ENCODE measurements at places on chromosomes 2 and 18. TPM values are rescaled to one million over a fixed set of nuclear protein-coding genes. Genes with fewer than 3 reads are reported as not detected.

DNA sequence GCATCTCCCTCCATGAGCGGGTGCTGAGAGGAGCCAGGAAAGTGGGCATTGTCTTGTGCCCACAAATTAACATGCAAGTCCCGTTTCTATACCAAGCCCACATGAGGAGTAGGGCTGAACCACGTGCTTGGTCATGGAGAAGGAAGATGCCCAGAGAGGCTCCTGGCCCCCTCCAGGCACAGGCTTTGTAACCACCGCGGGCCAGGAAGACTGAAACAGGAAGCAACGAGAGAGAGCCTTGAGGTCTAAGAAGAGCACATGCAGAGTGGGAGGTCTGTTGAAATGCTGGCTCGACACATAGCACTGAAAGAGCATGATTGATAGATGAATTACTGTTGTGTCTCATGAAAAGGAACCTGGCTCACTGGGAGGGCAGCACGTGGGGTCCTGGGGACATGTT, 36.3 kb downstream of the VWA3B start:
- DNase-seq: no peak
- H3K4me3 ChIP-seq: no peak overlapping the region
- no peak overlapping the region for H3K27ac ChIP-seq
- no peaks in the 10 kb centered on the region for H3K36me3 ChIP-seq
- no peaks in the 10 kb centered on the region for H3K4me1 ChIP-seq
- no peaks in the 10 kb centered on the region for H3K27me3 ChIP-seq

GRCh38 chr2:136005462-136006196, 20.2 kb upstream of the DARS1 start:
- DNase-seq: no peak
- no peak overlapping the region for H3K27ac ChIP-seq
- no peaks in the 10 kb centered on the region for H3K27me3 ChIP-seq
- H3K4me3 ChIP-seq: no peak overlapping the region

- H3K27me3 ChIP-seq: no peaks in the 10 kb centered on the region
- H3K4me1 ChIP-seq: no peaks in the 10 kb centered on the region
- no peak for DNase-seq
- no peak overlapping the region for H3K4me3 ChIP-seq
- H3K27ac ChIP-seq: no peak overlapping the region
Measured at GRCh38 chr2:220703279-220703678, 868.8 kb downstream of the EPHA4 start.

- no peaks in the 10 kb centered on the region for H3K27me3 ChIP-seq
- no peaks in the 10 kb centered on the region for H3K36me3 ChIP-seq
- DNase-seq: no peak
- H3K4me1 ChIP-seq: no peaks in the 10 kb centered on the region
Measured at GRCh38 chr2:230266638-230267037, 41.1 kb downstream of the SP140 start.

- no peak for DNase-seq
Measured at GRCh38 chr2:240290432-240291336, 144.8 kb upstream of the GPC1 start.

Gene NEDD4L
- total RNA-seq: 212 TPM

Gene COL4A4
- 0.40 TPM for total RNA-seq

Gene CPLX4
- total RNA-seq: not detected

DNA sequence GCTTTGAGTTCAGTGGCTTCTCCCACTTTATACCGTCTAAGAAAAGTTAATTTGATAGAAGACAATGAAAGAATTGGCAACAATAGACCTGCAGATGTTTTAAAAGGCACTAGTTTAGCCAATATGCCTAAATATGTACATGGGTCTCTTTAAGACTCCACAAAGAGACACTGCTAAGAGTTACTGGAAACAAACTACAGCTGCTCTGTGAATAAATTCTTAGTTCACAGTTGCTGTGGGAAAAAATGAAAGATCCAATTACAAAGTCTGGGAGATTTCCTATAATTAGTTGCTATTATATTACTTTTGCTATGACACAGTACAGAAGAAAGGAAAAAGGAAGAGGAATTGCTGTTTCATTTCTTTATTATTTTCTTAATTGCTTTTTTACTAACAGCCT, 34.3 kb downstream of the SCN9A start:
- H3K27me3 ChIP-seq: no peaks in the 10 kb centered on the region
- H3K4me1 ChIP-seq: no peaks in the 10 kb centered on the region
- no peaks in the 10 kb centered on the region for H3K36me3 ChIP-seq
- no peak overlapping the region for H3K4me3 ChIP-seq
- DNase-seq: no peak

- no peaks in the 10 kb centered on the region for H3K36me3 ChIP-seq
- no peak for DNase-seq
- no peaks in the 10 kb centered on the region for H3K4me1 ChIP-seq
- H3K27me3 ChIP-seq: no peaks in the 10 kb centered on the region
- H3K4me3 ChIP-seq: no peak overlapping the region
Measured at GRCh38 chr2:75833386-75833785, 122.7 kb upstream of the GCFC2 start.

GRCh38 chr18:32922951-32923430, 150.2 kb upstream of the KLHL14 start:
- no peaks in the 10 kb centered on the region for H3K27me3 ChIP-seq
- no peak overlapping the region for H3K4me3 ChIP-seq
- no peaks in the 10 kb centered on the region for H3K36me3 ChIP-seq
- H3K27ac ChIP-seq: no peak overlapping the region
- DNase-seq: no peak
- H3K4me1 ChIP-seq: no peaks in the 10 kb centered on the region

Gene LOXL3
- total RNA-seq: 4.7 TPM

Gene DLX1
- total RNA-seq: 0.19 TPM

DNA sequence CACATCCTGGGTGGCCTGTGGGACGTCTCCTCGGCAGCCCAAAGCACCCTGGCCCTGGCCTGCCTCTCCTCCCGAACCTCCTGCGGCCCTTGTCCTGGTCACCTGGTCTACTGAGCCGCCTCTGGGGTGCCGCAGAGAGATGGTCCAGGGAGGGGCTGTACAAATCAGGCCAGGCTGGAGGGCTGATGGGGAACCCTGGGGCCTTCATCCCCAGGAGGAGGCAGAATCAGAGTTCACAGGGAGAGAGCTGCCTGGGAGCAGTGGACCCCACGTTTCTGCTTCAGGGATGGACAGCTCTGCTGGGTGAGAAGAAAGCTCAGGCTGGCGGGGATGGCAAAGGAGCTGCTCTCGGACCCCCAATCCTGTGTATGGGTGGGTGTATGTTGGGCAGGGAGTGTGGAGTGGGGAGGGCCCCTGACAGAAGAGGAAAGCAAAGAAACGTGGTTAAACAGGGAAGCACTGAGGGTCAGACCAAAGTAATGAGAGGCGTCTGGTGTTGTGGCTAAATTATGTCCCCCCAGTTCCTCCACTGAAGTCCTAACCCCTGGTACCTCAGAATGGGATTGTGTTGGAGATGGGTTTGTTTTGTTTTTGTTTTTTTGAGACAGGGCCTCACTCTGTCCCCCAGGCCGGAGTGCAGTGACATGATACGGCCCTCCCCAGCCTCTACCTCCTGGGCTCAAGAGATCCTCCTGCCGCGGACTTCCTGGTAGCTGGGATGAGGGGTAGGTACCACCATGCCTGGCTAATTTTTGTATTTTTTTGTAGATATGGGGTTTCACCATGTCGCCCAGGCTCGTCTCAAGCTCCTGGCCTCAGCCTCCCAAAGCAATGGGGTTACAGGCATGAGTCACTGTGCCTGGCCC, 73.4 kb upstream of the SMAD7 start:
- no peaks in the 10 kb centered on the region for H3K27me3 ChIP-seq
- H3K27ac ChIP-seq: no peak overlapping the region
- no peaks in the 10 kb centered on the region for H3K36me3 ChIP-seq
- no peak overlapping the region for H3K4me3 ChIP-seq
- no peaks in the 10 kb centered on the region for H3K4me1 ChIP-seq
- DNase-seq: peak; percentile 16

DNA sequence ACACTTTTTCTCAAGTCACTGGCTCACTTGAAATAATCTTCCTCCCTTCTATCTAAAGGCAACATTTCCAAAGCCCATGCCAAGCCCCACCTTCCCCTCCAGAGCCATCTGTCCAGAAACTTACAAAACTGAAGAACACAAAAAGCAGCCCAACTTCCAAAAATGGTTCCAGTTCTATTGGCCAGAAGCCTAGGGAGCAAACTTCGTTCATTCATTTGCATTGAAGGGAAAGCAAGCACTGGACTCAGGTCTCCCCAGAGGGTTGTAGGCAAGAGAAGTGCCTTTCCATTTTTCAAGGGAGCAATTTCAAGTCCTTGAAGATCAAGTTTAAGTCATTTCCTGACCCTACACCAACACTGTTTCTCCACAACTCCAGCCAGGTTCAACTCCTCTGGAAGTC, 585.0 kb downstream of the BCL11A start:
- no peaks in the 10 kb centered on the region for H3K27me3 ChIP-seq
- H3K4me3 ChIP-seq: no peak overlapping the region
- H3K4me1 ChIP-seq: no peaks in the 10 kb centered on the region
- no peaks in the 10 kb centered on the region for H3K36me3 ChIP-seq
- DNase-seq: no peak
- H3K27ac ChIP-seq: no peak overlapping the region

Gene TMEM182
- total RNA-seq: 3.8 TPM

Gene KCNJ13
- not detected for total RNA-seq

DNA sequence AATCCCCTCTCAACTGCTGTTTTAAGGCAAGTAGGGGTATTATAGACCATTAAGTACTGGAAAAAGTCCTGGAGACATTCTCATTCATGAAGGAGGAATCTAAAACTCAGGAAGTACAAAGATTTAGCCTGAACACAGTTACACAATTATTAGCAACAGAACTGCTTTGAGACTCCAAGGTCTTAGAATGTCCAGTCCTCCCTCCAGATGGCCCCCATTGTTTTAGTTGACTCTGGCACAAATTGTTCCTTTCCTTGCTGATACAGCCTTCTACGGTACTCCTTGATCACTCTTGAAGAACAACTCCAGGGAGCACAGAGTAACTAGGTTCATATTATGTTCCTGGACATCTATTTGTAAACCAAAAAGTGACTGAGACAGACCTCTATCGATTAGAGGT, 210.1 kb upstream of the RND3 start:
- H3K27ac ChIP-seq: no peak overlapping the region
- no peaks in the 10 kb centered on the region for H3K4me1 ChIP-seq
- H3K4me3 ChIP-seq: no peak overlapping the region
- H3K27me3 ChIP-seq: no peaks in the 10 kb centered on the region
- DNase-seq: no peak

DNA sequence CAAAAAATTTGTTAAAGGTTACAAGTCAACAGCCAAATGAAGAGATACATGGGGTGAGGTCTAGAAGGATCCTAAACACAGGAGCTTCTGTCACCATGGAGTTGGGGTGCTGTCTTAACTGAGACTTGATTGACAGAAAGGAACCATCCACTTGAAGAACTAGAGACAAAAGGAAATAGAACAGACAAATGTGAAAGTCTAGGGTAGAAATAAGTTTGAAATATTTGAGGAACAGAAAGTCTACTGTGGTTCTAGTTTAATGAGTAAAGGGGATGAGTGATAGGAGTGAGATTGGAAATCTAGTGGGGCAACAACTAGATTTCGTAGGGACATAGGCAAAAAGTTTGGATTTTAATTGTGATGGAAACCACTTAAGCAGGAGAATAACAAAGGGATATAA, 18.7 kb downstream of the RBBP8 start:
- no peaks in the 10 kb centered on the region for H3K36me3 ChIP-seq
- H3K27me3 ChIP-seq: no peaks in the 10 kb centered on the region
- DNase-seq: no peak
- H3K4me3 ChIP-seq: no peak overlapping the region

GRCh38 chr2:217267758-217268157, 407.9 kb upstream of the TNP1 start:
- H3K27me3 ChIP-seq: no peaks in the 10 kb centered on the region
- H3K36me3 ChIP-seq: no peaks in the 10 kb centered on the region
- no peaks in the 10 kb centered on the region for H3K4me1 ChIP-seq
- no peak for DNase-seq

Gene ERMN
- total RNA-seq: 0.37 TPM

Gene LHCGR
- total RNA-seq: not detected

DNA sequence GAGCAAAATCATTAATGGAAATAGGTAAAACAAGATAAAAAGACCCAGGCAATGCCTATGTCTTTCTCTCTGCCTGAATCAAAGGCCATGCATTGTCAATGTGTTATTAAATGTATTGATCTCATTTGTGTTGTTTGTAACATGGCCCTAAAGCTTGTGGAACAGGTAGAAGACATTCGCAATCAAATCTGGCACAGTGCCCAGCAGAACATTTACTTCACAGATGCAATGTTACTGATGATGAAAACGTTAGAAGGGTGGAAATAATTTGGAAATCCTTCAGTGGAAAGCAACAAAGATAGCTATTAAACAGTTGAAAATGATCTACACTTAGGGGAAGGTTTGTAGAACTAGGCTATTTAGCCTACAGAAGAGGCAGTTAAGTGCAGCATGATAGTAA, 368.2 kb downstream of the EPHA4 start:
- DNase-seq: peak; percentile 24
- H3K4me1 ChIP-seq: no peaks in the 10 kb centered on the region
- no peaks in the 10 kb centered on the region for H3K36me3 ChIP-seq
- H3K4me3 ChIP-seq: no peak overlapping the region

- no peak for DNase-seq
- H3K27ac ChIP-seq: no peak overlapping the region
- no peaks in the 10 kb centered on the region for H3K36me3 ChIP-seq
Measured at GRCh38 chr18:10727477-10727876, 201.7 kb downstream of the NAPG start.

Gene EMILIN1
- total RNA-seq: 43.0 TPM

DNA sequence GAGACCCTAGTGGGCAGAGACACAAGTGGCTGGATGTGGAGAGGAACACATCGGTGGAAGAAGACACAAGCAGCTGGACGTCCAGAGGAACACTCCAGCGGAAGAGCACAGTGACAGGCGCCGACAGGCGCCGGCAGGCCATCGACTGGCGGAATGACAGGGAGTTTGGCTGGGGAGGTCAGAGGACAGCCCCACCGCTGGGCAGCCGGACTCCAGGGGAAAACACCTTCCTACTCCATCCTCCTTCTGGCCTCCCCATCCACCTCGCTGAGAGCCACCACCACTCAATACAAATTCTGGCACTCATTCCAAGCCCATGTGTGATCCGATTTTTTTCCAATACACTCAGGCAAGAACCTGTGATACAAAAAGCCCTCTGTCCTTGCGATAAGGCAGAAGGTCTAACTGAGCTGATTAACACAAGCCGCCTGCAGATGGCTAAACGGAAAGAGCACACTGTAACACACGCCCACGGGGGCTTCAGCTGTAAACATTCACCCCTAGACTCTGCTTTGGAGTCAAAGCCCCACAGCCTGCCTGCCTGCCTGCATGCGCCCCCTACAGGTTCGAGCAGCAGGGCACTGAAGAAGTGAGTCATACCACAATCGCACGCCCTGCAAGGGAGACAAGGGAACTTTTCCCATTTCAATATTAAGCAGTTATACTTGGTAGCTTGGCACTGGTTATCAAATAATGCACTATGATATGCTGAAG, 50.2 kb upstream of the LRP1B start:
- H3K27me3 ChIP-seq: no peaks in the 10 kb centered on the region
- no peak overlapping the region for H3K4me3 ChIP-seq
- H3K27ac ChIP-seq: no peak overlapping the region
- no peaks in the 10 kb centered on the region for H3K36me3 ChIP-seq
- no peak for DNase-seq

Measured in colonic mucosa (tissue), 4 donors.